Transverse colon (tissue), 4 donors: ENCODE measurements at places on chromosomes 2 and 18. TPM values are rescaled to one million over a fixed set of nuclear protein-coding genes. Genes with fewer than 3 reads are reported as not detected.

- DNase-seq: no peak
These were observed 1395.6 kb downstream of the SUCLG1 start for GRCh38 chr2:83063511-83063910.

GRCh38 chr2:48717846-48718245 is 37.7 kb downstream of the LHCGR start:
- DNase-seq: no peak

Gene SAG
- not detected for total RNA-seq

- DNase-seq: no peak
These were observed 22.8 kb downstream of the KCNS3 start for GRCh38 chr2:17901246-17901645.

GRCh38 chr18:10928011-10928771 is 221.2 kb downstream of the PIEZO2 start:
- no peak for DNase-seq

GRCh38 chr2:190980630-190981209 is 33.3 kb downstream of the STAT1 start:
- no peak for DNase-seq

DNA sequence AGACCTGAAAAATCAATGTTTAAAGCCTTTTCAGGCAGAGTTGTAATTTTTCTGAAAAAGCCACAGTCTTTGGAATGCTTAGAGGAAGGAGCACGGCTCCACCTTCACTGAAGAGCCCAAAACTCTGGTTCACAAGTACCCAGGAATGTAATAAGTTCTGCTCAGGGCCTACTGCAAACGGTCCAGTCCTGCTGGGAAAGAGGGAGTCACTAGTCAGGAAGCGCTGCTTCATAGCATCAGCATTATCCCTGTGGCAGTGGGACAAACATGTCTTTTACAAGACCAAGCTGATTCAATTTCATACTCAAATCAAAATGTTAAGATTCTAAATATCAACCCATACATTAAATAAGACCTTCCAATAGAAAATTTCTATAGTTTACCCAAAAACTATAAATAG is 152.9 kb upstream of the PGAP1 start:
- DNase-seq: no peak

DNA sequence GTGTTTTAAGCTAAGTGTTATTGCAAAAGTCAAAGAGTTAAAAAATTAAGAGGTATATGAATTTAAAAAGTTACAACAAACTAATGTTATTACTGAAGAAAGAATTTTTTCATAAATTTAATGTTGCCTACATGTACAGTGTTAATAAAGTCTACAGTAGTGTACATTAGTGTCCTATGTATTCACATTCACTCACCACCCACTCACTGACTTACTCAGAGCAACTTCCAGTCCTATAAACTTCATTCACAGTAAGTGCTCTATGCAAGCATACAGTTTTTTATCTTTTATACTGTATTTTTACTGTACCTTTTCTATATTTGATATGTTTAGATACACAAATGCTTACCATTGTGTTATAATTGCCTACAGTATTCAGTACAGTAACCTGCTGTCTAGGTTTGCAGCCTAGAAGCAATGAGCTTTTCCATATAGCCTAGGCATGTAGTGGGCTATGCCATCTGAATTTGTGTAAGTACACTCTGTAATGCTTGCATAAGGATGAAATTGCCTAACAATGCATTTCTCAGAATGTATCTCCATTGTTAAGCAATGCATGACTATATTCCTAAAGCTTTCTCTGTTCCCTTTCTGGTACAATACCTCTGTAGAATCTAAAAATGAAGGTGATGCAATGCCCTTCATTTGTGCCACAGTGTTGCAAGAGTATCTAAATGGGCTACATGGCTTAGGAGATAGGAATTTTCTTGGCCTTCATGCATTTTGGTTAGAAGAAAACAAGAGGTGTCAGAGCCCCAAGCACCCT is 370.8 kb upstream of the NT5C1B start:
- DNase-seq: no peak

DNA sequence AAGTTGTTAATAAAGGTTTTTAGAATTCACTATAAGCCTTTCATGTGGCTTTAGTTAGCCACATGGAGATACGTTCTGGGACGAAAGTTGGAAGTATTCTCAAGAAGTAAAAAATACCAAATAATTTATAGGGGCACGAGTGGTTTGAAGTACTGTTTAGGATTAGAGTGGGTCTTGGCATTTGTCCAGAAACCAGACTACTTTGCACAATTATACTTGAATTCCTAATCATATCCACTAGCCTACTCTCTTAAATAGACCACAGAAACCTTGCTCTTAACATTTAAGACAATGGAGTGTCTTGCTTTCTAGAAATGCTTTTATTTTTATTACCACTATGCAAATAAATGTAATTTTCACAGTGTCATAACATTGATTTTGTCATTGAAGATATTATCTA is 44.6 kb downstream of the UBE2E3 start:
- no peak for DNase-seq

DNA sequence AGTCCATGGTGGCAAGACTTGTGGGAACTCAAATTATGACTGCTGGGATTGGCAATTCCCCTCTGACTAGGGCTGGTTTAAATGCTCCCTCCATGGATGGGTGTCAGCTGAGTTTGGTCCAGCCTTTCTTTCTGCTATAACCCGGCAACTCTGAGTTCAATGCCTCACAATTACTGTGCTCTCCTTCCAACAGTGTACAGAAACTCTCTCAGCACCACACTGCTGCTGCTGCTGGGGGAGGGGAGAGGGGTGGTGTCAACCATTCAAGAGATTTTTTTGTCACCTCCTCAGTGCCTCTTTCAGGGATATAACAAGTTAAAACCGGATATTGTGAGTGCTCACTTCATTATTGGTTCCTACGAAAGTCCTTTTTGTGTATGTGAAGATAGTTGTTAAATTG is 830.3 kb upstream of the NXPH2 start:
- no peak for DNase-seq

GRCh38 chr18:23137097-23137635 is 1.9 kb downstream of the CABLES1 start:
- no peak for DNase-seq

- no peak for DNase-seq
These were observed 299.0 kb downstream of the NDUFA10 start for GRCh38 chr2:239726091-239726591.

- DNase-seq: no peak
These were observed 20.9 kb upstream of the RPRD1A start for GRCh38 chr18:36088256-36088655.

GRCh38 chr2:85430752-85431569 is 12.4 kb downstream of the SH2D6 start:
- DNase-seq: no peak

GRCh38 chr18:79607361-79607952 is 72.1 kb upstream of the CTDP1 start:
- no peak for DNase-seq

Gene MAP3K19
- not detected for total RNA-seq

DNA sequence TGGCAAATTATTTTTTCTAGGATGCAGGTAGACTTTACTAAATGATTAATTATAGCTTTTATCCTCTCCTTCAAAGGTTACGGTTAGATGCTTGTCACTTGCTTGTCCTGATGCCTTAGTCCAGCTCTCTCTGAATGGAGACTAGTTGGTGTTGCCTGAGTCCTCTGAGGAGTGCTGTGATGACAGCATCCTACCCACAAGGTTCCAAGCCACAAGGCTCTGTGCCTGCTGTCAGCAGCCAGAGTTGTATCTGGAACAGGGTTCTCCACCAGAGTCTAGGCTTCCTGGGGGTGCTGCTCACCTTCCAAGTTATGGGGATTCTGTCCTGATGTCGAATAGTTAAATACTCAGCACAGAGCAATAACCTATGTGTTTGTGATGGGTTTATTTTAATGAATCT is 125.7 kb downstream of the GALNT1 start:
- DNase-seq: no peak

DNA sequence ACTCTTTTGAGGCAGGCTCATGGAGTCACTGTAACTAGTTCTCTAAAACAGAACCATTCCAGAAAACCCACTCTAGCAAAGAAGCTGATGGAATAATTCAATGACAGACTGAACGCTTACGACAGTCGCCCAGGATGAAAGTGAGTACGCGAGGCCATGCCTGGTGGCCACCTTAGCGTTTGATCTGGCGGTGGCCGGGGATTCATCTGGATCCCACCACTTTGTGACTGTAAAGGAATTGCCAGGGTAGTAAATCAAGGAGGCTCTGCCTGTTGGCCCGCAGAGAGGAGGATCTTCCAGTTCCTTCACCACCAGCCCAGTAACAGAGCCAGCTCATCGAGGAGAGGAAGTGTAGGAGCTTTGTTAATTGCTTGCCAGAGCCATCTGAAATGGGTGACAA is 34.6 kb downstream of the GREB1 start:
- no peak for DNase-seq

Gene CD8B2
- total RNA-seq: not detected

Gene SP3
- total RNA-seq: 101 TPM

- DNase-seq: no peak
These were observed 50.7 kb downstream of the DAPL1 start for GRCh38 chr2:158845859-158846258.

Gene PLGLB2
- 8.8 TPM for total RNA-seq

DNA sequence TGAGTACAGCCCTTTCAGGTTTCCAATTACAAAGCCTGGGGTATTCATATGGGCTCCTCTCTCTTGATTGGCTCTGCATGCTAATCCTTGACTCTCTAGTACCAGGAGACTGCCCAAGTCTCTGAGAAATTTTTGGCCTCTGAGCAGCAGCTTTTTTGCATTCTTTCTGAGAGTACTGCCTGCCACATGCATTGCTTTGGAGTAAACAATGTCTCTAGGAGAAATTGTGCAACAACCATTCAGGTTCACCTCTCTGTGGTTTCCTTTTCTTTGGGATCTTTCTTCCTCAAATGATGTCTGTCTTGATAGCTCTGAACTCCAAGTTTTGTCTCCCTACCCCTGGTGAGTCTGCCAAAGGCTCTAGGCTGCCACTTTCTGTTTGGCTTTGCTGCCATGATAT is 115.8 kb upstream of the SETBP1 start:
- DNase-seq: no peak

GRCh38 chr18:23087352-23087751 is 47.9 kb upstream of the CABLES1 start:
- no peak for DNase-seq

- DNase-seq: peak; percentile 47
These were observed 209.0 kb downstream of the PRKCE start for GRCh38 chr2:45860136-45861121.

- DNase-seq: no peak
These were observed 71.2 kb downstream of the EPAS1 start for GRCh38 chr2:46368401-46368800.

Gene CD28
- total RNA-seq: not detected

Gene CRYGD
- not detected for total RNA-seq

DNA sequence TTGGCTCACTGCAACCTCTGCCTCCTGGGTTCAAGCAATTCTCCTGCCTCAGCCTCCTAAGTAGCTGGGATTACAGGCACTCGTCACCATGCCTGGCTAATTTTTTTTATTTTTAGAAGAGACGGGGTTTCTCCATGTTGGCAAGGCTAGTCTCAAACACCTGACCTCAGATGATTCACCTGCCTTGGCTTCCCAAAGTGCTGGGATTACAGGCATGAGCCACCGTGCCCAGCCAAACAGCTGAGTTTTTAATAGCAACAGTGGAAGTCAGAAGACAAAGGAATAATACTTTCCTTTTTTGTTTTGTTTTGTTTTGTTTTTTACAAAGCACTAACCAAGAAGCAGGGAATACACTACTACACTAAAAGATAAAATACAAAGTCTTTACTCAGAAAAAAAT is 16.9 kb downstream of the GPR75 start:
- no peak for DNase-seq

GRCh38 chr18:55731594-55732042 is 143.6 kb upstream of the TCF4 start:
- DNase-seq: no peak

GRCh38 chr2:107645586-107645985 is 181.1 kb upstream of the RGPD4 start:
- no peak for DNase-seq

GRCh38 chr2:127084611-127085316 is 22.2 kb downstream of the BIN1 start:
- no peak for DNase-seq

DNA sequence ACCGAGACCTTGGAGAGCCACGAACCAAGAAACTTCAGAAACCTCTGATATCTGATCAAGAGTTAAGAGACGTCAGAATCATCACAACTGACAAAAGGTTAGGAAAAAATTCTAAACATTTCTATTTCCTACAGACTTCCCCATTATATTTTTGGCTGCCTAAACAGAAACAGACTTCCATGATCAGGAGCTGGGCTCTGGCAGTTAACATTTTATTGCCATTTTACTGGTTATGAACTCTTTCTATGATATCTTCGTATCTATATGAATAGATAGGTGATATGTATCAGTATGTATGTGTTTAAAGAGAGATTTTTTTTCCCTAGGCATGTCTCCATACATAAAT is 31.1 kb upstream of the PPP1R1C start:
- no peak for DNase-seq

DNA sequence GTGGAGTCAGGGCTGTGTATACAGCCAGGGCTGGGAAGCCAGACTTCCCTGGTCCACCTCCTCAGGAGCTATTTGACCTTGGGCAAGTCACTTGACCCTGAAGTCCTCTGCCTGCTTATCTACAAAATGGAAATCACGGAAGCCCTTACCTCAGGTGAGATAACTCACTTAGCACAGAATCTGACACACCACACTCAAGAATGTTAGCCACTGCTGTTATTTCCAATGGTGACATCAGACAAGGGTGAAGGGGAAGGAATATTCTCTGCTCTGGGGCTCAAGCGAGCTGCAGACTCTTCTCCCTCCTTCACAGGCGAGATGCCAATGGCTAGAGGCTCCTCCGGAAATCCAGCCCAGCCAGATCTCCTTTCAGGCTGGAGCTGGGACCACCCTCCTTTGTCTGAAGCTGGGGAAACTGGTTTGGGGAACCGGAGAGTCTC is 189.6 kb downstream of the HAUS1 start:
- DNase-seq: no peak

DNA sequence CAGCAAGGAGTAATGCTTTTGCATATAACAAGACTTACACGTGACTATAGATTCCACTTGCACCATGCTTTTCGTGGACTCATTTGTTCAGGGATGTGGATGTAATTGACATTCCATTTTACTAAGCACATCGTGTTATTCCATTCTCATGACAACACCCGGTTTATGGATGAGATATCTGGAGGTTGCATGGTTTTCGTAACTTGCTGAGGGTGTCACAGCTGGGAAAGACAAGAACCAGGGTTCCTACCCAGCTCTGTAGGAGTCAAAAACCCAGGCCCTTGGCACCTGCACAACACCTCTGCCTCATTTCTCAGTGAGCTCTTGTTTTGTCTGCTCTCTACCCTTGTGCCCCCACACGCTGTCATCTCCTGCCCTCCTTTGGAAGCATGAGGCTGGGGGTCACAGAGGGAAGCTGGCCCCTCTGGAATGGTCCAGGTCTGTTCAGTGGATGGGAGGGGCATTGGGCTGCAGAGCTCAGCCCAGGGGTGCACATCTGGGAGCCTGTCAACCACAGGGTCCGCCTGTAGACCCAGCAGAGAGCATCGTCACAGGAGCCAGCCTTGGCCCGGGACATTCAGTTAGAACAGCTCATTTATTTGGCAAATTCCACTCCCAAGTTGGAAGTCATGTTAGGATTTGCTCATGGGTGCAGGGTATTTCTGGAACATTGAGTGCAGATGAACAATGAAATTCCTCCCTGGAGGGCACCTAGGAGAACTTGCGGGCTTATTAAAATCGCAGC is 120.1 kb upstream of the TWIST2 start:
- DNase-seq: no peak

GRCh38 chr2:220936641-220937197 is 635.4 kb downstream of the EPHA4 start:
- DNase-seq: no peak
